Stimulated activated CD8-positive, alpha-beta memory T cell treated with anti-CD3 and anti-CD28 coated beads, Interleukin-7, amount 100 ng/mL, for 4 hours (primary cell): ENCODE measurements at places on chromosomes 13 and 19.
A peak's percentile ranks its signal among the peaks of the same experiment; 100 is the strongest.

- DNase-seq = no peak
Measured at GRCh38 chr19:43315851-43316250, 37.6 kb upstream of the CD177 start.

- no peak for DNase-seq
Measured at GRCh38 chr19:10113964-10114650, 2.6 kb downstream of the P2RY11 start.

GRCh38 chr19:55188625-55189024, 8.5 kb upstream of the SYT5 start:
- DNase-seq = no peak

GRCh38 chr13:33957497-33957905, 139.6 kb downstream of the RFC3 start:
- DNase-seq = no peak

GRCh38 chr13:65336916-65337315, 1893.2 kb downstream of the PCDH9 start:
- no peak for DNase-seq

DNA sequence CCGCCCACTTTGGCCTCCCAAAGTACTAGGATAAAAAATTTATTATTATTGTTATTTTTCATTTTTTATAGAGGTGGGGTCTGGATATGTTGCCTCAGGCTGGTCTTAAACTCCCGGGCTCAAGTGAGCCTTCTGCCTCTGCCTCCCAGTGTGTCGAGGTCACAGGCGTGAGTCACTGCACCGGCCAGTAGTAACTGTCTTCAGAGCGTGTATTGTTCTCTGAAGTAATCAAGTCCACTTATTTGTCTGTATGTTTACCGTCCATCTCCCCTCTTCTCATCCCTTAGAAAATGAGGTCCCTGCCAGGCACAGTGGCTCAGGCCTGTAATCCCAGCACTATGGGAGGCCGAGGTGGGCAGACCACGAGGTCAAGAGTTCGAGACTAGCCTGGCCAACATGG, 18.2 kb upstream of the SULT2B1 start:
- no peak for DNase-seq

GRCh38 chr13:52187029-52187423, 27.6 kb upstream of the NEK3 start:
- DNase-seq = no peak

- no peak for DNase-seq
Measured at GRCh38 chr13:60035874-60036273, 127.9 kb downstream of the DIAPH3 start.

- peak; percentile 92 for DNase-seq
Measured at GRCh38 chr19:20039203-20039723, at the start of gene ZNF682. ZNF682 (minus strand) TSS chr19:20039505; CDS start chr19:20039345, 160 bp downstream.

DNA sequence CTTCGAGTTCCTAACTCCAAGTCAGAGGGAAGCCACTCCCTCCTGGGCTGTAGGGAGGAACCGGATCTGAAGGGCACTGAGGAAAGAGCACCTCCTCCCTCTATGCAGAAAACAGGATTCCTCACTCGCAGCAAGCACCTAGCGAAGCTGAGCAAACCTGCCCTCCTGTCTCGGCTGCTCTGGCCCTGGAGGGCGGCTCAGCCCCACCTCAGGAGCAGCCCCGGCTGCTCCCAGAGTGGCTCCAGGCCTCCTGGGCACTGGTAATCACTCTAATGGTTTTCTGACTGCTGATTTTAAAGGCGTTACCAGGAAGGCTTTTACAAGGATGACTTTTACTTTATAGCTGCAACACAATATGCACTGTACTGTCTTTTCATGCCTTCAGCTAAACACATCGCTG, 312.5 kb downstream of the TEX29 start:
- DNase-seq = no peak

DNA sequence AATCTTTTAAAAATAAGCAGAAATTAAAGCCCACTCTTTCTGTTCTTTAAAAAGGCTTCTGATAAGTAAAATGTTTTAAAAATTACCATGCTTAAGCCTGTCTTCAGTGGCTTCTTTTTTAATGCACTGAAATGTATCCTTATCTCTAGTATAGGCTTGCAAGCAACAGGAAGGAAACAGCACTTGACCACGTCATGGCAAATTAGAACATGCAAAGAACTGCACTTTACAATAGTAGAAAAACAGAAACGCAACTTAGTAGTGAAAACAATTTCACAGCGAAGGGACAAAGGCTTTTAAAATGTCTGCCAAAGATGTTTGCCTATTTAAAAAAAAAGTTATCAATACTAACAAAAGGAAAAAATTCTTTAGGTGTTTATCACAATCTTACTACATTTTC, 36.3 kb downstream of the ELF1 start:
- DNase-seq = peak; percentile 63

DNA sequence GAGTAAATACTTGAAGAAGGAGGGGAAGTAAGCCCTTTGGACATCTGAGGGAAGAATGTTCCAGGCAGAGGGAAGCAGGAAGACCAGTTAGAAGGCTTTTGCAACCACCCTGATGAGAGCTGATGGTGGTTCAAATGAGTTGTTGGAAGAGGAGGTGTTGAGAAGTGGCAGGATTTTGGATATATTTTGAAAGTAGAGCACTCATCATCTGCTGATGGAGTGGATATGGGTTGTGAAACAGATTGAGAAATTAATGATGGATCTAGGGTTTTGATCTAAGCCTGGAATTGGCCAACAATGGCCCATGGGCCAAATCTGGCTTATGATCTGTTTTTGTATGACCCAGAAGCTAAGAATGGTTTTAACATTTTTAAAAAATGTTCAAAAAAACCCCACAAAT, 230.7 kb downstream of the NDFIP2 start:
- no peak for DNase-seq

DNA sequence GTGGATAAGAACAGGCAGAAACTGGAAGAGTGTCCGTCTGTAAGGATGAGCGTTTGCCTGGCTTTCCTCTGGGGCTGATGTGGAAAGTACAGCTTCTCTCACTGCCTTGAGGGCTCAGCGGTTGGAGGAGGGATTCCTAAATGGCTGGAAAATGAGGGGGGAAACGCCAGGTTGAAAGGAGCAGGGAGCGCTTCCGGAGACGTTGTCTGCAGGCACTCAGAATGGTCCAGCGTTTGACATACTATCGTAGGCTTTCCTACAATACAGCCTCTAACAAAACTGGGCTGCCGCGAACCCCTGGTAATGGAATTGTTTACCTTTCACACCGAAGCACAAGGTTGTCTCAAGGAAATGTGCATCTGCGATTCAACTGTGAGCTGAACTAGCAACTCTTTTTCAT, 39.9 kb downstream of the MRPL57 start:
- DNase-seq = no peak

DNA sequence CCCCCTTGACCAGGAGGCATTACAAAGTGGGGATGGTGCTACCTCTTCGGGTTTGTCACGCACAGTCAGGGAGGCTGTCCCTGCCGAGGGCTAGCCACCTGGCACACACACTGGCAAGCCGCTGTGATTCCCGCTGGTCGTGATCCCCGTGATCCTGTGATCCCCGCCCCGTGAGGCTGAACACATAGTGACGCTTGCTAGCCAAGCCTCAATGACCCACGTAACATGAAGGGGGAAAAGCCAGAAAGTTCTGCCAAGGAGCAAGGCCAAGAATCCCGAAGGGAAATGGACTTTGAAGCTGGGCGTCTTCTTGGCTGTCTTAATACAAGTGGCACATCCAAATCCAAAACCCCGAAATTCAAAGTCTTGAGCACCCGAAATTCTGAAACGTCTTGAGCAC, 13.7 kb downstream of the LDLR start:
- no peak for DNase-seq

GRCh38 chr13:111882351-111882750, 184.6 kb upstream of the SOX1 start:
- no peak for DNase-seq

DNA sequence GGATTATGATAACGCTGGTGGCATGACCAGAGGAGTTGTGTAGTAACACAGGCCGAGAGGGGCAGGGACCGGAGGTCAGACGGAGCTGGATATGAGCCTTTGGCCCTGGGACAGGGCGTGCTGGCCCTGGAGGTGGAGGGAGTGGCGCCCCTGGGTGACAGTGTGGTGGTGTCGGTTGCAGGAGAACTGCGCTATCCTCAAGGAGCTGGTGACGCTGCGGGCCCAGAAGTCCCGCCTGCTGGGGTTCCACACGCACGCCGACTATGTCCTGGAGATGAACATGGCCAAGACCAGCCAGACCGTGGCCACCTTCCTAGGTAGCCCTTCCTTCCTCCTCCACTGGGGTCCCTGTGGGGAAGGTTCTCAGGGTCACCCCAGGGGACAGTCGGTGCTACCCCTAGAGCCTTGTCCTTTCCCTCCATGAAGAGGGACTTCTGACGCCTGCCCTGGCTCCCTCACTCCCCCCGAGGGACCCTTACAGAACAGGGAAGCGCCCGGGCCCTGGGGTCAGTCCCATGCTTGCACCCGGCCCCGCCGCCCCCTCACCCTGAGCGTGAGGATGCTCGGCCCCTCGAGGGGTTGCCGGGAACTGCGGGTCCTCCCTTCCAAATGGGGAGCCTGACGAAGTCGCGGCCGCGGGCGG, 12.8 kb upstream of the ZNF554 start:
- DNase-seq = no peak

DNA sequence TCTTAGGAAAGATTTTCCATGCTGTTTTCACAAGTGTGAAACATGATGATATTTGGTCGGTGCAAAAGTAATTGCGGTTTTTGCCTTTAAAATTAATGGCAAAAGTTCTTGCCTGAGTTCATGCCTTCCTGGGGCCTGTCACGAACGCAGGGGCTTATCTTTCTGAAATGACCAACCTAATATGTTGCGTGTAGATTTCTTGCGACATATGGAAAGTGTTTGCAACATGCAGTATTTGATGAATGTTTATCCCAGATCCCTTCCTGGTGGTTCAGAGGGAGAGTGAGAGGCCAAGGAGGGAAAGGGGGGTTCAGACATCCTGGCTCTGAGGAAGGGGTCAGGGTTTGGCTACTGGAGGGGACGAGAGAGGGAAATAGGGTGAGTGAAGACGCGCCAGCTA, 72.0 kb downstream of the TEX29 start:
- DNase-seq = no peak

- no peak for DNase-seq
Measured at GRCh38 chr13:74979703-74980102, 502.3 kb downstream of the TBC1D4 start.

DNA sequence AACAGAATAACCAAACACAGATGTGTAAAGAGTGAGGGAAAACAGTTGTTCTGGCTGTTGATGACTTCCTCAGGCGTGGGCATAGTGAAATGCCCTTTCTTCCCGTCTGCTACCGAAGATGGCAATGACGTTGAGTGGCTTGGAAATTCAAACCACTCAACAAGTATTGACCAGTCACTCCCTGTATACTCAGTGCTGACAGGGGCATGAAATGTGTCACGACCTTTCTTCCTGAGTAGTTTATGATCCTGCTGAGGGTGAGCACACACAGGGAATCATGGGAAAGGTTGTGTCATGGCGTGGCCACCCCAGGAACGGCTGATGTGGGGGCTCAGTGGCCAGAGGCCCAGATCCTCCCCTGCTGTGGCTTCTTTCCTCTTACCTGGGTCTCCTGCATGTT, 87.8 kb upstream of the C1QTNF9B start:
- no peak for DNase-seq

GRCh38 chr13:68030152-68030809, 800.1 kb upstream of the PCDH9 start:
- no peak for DNase-seq

- DNase-seq = no peak
Measured at GRCh38 chr19:32924200-32924599, 47.6 kb downstream of the CEP89 start.

- DNase-seq = no peak
Measured at GRCh38 chr13:50646070-50646469, 197.4 kb downstream of the DLEU7 start.

GRCh38 chr13:27147530-27148170, 24.0 kb downstream of the USP12 start:
- DNase-seq = no peak

DNA sequence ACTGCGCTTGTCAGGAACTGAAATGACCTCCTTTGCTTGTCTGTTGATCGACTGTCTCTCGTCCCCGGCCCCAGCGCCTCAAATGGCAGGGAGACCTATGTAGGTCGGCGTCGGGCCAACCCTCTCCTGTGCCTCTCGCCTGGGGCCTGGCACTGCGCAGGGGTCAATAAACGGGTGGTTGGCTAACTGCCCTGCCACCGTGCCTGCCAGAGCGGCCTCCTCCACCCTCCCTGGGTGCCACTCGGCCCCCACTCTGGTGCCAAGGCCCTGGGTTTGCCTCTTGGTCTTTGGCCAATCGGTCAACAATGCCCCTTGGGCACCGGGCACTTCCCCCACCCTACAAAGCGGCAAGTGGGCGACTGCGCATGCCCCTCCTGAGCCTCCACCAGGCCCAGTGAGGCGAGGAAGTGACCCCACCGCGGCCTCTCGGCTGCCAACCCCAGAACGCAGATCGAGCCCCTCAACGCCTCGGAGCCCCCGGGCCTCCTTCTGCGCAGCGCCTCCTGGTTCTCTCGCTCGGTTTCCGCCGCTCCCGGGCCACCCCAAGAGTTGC, 1.1 kb downstream of the KEAP1 start:
- no peak for DNase-seq

- no peak for DNase-seq
Measured at GRCh38 chr19:39871362-39871761, 25.2 kb upstream of the FBL start.

DNA sequence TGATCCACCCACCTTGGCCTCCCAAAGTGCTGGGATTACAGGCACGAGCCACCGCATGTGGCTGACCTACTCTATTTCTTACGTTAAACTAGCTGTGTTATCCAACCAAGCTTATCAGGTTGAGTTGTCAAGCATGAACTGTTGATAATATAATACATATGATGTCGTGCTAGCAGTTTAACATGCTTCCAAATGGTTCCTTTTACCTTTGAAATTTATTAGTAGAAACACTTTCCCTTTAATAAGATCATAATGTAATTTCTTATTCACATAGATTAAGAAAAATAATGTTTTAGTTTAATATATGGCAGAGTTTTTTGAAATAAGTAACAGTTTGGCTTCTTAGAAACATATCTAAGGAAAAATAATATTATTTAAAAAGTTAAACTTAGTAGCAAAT, 34.4 kb upstream of the VWA8 start:
- DNase-seq = no peak

GRCh38 chr19:12676384-12676792, 5.3 kb downstream of the DHPS start:
- peak; percentile 73 for DNase-seq

GRCh38 chr13:21675095-21675991, 4.5 kb downstream of the FGF9 start:
- peak; percentile 55 for DNase-seq

DNA sequence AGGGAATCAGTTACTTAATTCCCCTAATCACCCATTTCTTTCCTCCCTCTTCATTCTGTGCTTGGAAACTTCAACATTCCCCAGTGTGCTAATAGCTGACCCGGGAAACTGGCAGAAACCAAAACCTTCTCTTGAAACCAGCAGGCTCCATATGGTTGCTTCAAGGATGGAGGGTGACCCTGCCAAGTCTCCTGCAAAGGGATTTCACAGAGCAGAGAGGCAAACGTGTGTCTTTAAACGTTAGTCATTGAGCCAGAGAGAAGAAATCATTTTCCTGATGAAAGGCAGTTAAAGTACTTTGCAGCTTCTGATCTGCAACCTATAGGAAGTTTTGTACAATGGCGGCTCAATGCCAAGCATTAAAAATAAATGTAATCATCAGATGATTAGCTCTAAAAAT, 220.9 kb downstream of the POU4F1 start:
- no peak for DNase-seq

- peak; percentile 40 for DNase-seq
Measured at GRCh38 chr19:48502350-48503018, 9.2 kb downstream of the LMTK3 start.

- DNase-seq = no peak
Measured at GRCh38 chr13:98710521-98710920, 42.0 kb downstream of the SLC15A1 start.
